ENCODE measurements at places on chromosomes 4 and X.

DNA sequence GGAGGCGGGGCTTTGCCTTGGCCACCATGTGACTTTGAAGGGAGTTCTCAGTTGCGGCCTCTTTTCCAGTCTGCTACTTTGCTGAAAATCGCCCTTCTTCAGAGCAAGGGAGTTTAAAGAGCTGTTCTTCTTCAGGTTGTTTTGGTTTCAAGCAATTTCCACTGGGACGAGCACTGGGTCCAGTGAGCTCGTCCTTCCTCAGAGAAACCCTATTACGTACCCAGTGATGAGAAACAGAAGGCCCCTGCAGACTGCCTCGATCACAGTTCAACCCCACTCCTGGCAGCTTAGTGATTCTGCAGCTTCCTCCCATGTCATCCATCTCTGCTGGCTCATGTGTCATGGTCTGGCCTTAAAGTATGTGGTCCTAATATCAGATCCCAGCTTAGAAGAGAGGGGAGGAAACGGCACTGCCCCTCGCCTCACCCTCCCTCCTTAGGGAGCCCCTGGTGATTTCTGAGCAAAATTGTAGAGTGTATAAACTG lies 7.8 kb upstream of the FAM149A start:
- no peak for DNase-seq

- no peak for DNase-seq
These were observed 62.5 kb downstream of the ASB9 start for GRCh38 chrX:15207384-15207783.

DNA sequence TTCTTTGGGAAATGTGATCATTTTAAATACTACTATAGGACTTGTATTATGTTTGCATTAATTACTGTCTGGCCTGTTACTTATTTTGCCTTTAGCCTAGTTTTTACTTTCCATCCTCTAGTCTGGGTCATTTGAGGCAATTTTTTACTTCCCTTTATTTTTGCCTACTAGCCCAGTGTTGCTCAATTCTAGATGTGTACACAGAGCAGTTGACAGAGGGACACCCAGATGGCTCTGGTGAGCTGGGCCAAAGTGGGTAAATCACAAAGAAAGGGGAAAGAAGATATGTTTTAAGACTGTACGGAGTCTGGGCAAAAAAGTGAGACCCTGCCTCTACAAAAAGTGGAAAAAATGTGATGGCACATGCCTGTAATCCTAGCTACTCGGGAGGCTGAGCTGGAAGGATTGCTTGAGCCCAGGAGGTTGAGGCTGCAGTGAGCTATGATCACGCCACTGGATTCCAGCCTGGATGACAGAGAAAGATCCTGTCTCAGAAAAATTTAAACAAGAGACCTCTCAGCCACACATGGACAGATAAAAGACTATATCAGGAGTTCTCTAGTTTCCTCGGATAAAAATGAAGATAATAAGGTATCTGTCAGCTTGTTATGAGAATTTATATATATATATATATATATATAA lies 35.7 kb downstream of the APOO start:
- no peak for DNase-seq

DNA sequence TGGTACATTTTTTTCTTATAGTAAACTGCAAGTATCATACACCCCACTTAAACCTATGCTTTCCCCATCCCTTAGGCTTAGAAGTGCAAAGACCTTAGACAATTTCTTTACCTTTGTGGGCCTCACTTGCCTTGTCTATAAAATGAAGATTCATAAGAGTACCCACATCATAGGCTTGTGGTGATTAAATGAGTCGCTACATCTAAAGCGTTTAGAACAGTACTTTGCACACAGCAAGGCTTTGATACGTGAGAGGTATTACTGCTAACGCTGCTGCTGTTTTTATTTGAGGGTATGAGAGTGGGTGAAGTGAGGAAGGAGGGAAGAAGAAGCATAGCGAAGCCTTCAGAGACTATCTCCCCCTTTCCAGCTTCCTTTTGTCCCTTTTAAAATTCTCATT lies 87.8 kb upstream of the RPS6KA3 start:
- DNase-seq, result no peak

DNA sequence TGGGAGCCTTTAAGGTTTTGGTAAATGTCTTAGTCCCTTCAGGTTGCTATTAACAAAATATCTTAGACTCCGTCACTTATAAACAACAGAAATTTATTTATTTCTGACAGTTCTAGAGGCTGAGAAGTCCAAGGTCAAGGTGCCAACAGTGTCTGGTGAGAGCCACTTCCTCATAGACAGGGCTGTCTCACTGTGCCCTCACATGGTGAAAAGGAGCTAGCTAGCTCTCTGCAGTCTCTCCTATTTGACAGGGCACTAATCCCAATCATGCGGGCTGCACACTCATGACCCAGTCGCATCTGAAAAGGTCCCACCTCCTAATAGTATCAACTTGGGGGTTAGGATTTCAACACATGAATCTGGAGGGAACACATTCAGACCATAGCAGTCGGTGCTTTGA lies 63.4 kb upstream of the KLF3 start:
- DNase-seq, result no peak

DNA sequence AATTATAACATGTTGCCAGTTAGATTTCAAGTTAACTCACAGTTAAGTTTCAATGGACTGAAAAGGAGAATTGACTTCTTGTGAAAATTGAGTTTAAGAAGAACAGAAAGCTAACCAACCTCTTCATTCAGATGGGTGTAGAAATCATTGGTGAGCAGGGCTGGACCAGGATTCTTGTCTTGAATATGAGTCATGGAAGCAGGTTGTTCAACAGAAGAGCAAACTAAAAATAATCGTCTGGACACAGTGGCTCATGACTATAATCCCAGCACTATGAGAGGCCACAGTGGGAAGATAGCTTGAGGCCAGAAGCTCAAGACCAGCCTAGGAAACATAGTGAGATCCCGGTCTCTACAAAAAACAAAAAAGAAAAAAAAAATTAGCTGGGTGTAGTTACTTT lies 98.2 kb downstream of the ARSJ start:
- DNase-seq, result no peak

- no peak for DNase-seq
These were observed 121.7 kb downstream of the TEX13A start for GRCh38 chrX:105098812-105099211.

- no peak for DNase-seq
These were observed 645.8 kb upstream of the NDST4 start for GRCh38 chr4:115759231-115759630.

- DNase-seq, result no peak
These were observed 11.4 kb downstream of the RTL8B start for GRCh38 chrX:135010921-135011320.

GRCh38 chr4:75071317-75071716 lies 138.4 kb downstream of the PARM1 start:
- no peak for DNase-seq

GRCh38 chr4:141090473-141090872 lies 42.8 kb downstream of the RNF150 start:
- no peak for DNase-seq

DNA sequence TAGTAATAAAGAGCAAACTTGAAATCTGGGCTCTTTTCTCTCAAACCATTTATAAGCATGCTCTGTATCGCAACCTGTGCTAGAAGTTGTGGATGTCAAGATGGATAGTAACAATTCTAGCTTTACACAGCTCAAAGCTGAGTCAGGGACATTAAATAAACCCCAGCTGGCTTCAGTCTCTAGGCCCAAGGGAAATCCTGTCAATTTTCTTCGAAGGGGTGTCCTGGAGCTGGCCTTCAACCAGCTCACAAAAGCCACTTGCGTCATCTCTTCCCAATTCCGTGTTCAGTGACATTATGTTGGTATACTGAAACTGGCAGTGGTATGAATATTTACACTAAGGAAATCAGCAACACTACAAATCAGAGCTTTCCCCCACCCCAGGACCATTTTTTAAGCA lies 89.8 kb upstream of the PRKG2 start:
- no peak for DNase-seq

DNA sequence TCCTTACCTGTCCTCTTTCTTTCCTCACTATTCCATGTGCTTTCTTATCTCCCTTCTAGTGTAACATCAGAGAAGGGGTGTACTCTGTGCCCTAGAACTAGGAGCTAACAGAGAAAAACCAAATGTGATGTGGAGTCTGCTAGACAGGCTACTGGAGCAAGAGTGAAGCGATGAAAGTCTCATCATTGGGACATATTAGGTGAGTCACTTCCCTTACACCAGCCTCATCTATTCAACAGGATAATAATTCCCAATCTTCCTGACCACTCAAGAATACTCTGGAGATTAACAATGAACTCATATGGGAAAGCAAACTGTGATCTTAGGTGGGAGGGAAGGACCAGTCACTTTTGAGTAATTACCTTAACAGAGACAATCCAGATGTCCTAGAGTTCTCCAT lies 58.1 kb downstream of the RAB40A start:
- no peak for DNase-seq

DNA sequence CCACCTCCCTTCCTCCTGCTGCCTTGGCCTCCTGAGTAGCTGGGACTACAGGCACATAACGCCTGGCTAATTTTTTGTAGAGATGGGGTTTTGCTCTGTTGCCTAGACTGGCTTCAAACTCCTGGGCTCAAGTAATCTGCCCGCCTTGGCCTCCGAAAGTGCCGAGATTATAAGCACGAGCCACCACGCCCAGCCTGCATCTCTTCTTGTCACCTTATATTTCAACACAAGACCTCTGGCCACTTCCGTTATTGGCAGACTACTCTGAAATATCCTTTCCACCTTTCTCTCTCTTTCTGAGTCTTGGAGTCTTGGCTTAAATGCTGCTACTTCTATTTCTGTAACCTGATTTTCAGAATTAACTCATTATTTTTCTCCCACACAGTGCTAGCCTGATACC lies 5.6 kb downstream of the KIAA0232 start:
- no peak for DNase-seq

DNA sequence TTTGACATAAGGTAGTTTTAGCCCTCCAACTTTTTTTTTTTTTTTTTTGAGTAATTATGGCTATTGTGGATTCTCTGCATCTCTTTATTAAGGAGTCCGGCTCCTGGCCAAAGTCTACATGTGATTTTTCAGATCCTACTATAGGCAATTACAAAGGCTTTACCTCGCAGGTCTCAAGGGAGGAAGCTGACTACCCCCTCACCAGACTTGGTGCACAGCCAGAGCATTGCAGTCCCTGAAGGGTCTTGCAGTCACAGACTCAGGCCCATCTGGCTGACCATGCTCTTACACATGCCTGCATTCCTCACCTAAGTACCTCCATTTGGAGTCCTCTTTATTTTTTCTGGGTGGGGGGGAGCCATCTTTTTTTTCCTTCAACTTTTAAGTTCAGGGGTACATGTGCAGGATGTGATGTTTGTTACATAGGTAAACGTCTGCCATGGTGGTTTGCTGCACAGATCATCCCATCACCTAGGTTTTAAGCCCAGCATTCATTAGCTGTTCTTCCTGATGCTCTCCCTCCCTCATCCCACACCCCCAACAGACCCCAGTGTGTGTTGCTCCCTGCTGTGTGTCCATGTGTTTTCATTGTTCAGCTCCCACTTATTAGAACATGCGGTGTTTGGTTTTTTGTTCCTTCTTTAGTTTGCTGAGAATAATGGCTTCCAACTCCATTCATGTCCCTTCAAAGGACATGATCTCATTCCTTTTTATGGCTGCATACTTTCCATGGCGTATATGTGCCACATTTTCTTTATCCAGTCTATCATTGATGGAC lies 88.4 kb upstream of the STIM2 start:
- DNase-seq, result no peak
